ENCODE measurements at places on chromosomes 3 and 15. TPM values are rescaled to one million over a fixed set of nuclear protein-coding genes. Genes with fewer than 3 reads are reported as not detected.

Gene GABRR3
- total RNA-seq = 4.6 TPM

DNA sequence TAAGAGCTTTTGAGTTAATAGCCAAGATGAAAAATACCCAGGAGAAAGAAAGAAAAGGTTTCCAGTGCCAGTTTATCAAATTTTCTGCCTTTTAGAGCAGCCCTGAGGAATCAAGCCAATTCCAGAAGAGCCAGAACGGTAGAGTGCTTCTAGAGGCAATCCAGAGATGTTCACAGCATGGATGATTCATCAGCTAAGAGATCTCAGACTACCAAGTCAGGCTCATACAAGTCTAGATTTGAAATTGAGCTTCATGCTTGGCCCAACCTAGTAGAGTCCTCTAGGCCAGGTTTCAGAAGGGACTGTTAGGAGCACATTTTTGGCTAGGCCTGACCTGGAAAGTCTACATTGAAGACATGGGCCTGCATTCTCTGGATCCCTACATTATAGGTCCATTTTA is 15.5 kb downstream of the WDR48 start:
- DNase-seq = no peak

Gene GCSAM
- total RNA-seq = 1.2 TPM

Gene IGSF11
- total RNA-seq = 7.7 TPM

Data from umbilical cord (tissue), 2 donors.